Placental pericyte (primary cell): ENCODE measurements at places on chromosomes 6 and 20. TPM values are rescaled to one million over a fixed set of nuclear protein-coding genes. Genes with fewer than 3 reads are reported as not detected.

BMP6 gene
- 1.4 and 4.6 TPM in 2 replicates for total RNA-seq

OTOR gene
- total RNA-seq: not detected in 2 replicates

EDN3 gene
- 0.14 TPM in 1 of 2 replicates, not detected in the other for total RNA-seq

ATP6V1G2 gene
- 0.43 and 1.5 TPM in 2 replicates for total RNA-seq

RSPH3 gene
- 7.0 and 7.3 TPM in 2 replicates for total RNA-seq

MRPL18 gene
- 42.2 and 85.6 TPM in 2 replicates for total RNA-seq

AMD1 gene
- total RNA-seq: 66.7 and 112 TPM in 2 replicates
